Epithelial cell of prostate (primary cell): ENCODE measurements at places on chromosomes 12 and 14.

DNA sequence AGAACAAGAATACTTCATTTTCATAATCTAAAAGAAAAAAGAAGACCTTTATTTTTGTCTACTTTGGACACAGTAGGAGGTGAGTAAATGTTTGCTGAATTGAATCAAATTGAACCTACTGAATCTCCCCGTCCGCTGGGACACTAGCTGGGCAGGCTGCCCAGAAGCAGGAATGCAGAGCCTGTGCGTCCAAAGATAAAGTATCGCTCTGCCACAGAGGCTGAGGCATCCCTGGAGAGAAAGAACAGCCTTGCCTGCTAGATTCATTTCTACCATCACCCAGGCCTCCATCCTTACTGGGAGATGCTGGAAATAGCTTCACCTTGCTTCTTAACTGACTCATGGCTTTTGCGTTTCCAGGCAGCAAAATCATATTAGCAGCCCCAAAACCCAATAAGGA is 64.1 kb upstream of the TSPAN11 start:
- no peak for DNase-seq

DNA sequence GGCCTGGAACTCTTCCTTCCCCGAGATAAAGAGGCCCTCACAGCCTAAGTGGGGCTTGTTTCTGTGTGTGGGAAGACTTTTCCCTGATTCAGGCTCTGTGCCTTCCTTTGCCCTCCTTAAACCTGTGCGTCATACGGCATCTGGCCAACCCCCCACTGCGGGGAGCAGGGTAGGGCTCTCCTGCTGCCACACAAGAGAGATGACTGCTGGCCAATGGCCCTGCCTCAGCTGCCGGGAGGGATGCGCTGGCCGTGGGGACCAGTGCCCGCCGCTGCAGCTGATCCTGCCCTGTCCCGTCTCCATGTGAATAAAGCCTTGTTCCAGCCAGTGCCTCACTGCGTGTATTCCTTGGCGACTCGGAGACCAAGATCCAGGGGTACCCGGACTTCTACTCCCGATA is 42.5 kb upstream of the BEGAIN start:
- no peak for DNase-seq

GRCh38 chr12:68959891-68960464 is 27.0 kb upstream of the CPM start:
- no peak for DNase-seq

- no peak for DNase-seq
These were observed 4.5 kb upstream of the RPGRIP1 start for GRCh38 chr14:21275261-21275858.

- DNase-seq = no peak
These were observed 15.1 kb upstream of the GALNT6 start for GRCh38 chr12:51406290-51406689.

DNA sequence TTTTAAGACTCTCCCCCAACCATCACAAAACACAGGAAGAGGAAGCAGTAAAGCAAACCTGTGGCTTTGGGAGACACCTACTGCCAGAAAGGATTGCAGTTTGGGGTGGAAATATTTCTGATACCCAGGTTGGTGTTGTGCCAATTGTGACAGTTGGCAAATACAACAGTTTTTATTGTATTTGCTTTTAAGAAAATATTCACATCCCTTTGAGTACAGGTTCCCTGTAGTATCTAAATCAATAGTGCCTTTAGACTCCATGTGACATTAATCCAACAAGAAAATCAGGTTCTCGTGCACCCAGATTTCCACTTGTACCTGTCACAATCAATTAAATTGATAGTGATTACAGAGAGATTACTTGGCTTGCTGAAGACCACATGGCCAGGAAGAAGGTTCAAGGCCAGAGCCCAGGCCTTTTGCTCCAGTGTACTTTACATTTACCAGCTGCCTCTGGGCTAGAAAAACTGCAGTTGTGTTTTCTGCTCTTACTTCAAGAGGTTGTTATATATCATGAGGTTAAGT is 361.2 kb downstream of the ATP23 start:
- no peak for DNase-seq
